ENCODE measurements at places on chromosomes 6 and 20.

DNA sequence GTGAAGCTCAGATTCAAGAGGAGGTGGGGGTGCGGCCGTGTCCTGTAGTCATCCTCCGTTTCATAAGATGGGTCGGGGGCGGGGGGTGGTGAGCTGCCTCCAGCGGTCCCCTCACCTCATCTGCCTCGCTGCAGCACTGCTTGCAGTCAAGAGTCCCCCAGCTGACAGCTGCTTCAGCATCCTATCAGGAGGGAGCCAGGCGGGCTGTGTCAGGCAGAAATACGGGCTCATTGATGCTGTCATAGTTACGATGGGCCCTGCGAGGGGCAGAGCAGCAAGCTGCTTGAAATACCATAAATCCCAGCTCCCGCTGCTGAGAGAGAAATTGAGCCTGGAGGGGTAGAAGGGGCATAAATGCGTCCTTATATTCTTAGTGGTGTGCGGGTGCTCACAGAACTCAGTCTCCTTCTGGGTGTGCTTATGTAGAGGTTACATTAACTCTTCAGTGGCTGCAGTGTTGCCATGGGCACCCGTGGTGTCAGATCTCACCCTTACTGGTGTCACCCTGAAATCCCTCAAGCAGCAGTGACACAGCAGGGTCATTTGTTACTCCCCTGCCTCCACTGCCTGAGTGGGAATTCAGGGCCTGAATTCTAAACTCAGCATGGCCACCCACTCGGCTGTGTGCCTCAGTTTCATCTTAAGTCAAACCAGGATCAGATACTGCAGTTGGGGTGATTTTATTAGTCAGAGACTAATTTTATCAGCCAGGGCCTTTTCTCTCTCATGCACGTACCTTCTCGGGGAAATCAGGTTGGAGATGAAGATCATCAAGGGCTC lies 21.8 kb downstream of the CCDC167 start:
- no peak for DNase-seq

DNA sequence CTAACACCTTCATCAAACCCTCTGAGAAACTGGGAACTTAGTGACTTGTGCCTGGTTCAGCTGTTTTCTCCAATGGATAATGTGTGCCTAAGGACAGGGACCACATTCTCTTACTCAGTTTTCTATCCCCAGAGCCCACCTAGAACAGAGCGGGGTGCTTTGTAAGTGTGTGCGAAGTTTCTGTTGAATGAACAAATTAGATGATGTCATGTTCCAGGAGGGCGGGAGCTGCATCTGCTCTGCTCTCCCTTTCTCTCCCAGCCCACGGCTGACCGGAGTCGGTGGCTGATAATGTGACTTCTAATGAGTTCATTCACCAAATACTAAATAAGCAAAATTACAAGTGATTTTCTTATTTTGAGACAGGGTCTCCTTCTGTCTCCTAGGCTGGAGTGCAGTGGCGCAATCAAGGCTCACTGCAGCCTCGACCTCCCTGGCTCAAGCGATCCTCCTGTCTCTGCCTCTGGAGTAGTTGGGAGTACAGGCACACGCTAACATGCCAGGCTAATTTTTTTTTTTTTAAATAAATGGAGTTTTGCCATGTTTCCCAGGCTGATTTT lies 60.7 kb upstream of the FNDC1 start:
- no peak for DNase-seq

GRCh38 chr6:127069659-127070279 lies 48.7 kb upstream of the RSPO3 start:
- no peak for DNase-seq

DNA sequence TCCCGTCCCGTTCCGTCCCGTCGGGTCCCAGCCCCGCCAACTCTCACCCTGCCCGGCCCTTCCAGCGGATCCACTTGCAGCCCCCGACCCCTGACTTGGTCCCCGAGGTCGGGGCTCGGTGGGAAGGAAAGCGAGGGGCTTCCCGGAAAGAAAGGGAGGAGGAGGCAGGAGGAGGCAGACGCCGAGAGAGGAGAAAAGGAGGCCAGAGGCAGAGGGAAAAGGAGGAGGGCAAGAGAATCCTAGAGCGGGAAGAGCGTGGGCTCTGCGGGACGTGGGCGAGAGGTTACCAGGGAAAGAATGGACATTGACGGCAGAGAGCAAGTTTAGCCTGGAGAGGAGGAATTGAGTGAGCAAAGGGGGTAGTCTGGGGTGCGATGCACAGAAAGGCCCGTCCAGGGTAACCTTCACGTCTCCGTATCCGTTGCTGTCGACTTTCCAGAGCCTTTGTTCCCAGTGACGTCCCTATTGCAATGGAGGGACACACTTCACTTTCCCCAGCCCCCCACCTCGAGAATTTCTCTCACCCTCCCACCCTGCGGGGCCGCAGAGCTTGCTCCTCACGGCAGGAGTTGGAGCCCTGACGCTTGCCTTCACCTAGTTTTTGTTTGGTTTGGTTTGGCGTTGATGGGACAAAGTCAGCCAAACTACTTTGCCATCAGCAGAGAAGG lies 477 bp upstream of the MOXD1 start:
- DNase-seq, result no peak

- DNase-seq, result no peak
Measured at GRCh38 chr6:82419859-82420258, 56.2 kb downstream of the TPBG start.
